ENCODE measurements at places on chromosomes 6 and 20.

GRCh38 chr6:164150232-164150631 is 735.7 kb downstream of the QKI start:
- no peak for DNase-seq

DNA sequence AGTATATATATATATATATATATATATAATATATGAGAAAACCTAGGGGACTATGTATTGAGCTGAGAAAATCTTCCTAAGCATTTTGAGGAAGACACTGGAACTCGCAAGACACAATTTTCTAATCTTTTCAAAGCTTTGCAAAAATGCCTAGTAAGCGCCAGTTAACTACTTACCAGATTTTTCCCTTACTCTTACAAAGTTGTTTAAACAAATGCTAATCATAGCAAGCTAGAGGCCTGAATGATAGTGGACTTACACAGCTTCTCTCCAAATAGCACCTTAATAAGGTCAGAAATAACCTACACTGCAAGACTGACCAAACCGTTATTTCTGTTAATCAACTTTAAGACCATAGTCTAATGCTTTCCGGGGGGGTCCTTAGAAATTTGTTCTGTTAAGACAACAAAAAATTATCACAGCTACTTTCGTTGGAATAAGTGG is 56.1 kb upstream of the HFE start:
- no peak for DNase-seq

- DNase-seq, result no peak
These were observed 51.0 kb upstream of the SUPT3H start for GRCh38 chr6:45428727-45429126.

DNA sequence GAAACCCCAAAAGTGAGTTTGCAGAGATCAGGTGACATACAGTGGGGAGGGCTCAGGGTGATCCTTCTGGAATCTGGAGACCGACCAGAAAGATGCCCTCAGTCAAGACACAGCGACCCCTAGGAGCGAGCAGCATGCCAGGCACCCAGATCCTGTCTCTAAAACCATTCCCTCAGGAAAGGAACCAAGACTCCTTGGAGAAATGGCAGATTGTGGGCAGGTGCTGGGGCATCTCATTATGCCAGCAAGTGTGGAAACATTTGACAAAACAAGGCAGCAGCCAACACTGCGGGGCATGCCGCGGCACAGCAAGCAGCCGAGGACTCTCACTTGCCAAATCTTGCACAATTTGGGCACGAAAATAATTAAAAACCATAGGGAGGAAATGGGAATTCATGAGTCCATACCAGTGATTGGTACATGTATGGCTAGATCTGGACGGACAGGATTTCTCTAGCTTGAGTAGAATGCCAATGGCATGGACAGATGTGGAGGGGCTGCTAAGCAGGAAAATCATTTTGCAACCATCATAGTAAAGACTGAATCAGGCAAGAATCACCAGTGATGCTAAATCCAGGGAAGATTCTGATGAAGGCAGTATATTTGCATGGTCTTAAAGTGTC is 76.9 kb downstream of the GINS1 start:
- no peak for DNase-seq

DNA sequence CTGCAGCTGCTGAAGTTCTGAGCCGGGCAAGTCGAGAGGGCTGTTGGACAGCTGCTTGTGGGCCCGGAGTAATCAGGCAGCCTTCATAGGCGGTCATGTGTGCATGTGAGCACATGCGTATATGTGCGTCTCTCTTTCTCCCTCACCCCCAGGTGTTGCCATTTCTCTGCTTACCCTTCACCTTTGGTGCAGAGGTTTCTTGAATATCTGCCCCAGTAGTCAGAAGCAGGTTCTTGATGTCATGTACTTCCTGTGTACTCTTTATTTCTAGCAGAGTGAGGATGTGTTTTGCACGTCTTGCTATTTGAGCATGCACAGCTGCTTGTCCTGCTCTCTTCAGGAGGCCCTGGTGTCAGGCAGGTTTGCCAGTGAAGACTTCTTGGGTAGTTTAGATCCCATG is 21.2 kb upstream of the MAPK13 start:
- DNase-seq, result no peak

DNA sequence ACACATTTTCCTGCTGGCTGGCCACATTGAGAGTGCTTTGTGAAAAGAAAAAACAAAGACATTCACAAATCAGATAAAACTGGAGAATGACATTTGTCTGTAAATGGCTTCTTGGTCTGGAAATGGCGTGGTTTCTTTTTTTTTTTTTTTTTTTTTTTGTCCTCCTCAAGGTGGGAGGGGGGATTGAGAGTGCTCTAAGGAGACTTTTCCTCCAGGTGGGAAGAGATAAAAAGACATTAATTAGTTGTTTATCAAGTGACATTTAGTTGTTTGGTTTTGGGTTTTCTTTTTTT is 40.4 kb downstream of the GNAS start:
- no peak for DNase-seq

DNA sequence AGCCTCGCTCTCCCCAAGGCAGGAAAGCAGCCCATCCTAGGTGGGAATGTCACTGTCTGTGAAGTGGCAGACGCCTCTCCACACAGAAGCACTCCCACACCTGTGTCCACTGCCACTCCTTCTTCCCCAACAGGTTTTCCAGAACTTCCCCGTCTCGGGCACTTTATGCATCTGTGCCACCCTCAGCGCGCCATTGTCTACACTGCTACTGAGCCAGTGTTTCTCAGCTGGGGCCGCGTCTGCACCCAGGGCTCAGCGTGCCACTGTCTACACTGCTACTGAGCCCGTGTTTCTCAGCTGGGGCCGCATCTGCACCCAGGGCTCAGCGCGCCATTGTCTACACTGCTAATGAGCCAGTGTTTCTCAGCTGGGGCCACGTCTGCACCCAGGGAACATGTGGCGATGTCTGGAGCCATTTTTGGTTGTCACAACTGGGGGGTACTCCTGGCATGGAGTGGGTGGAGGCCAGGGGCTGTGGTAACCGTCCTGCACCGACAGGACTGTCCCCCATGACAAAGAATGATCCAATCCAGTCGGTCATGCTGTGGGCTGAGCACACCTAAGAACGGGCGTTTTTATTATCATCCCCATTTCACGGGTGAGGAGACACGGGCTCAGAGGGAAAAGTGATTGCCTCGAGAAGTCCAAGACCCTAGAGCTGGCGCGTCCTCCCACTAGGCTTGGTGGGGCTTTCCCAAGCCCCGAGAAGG is 41.7 kb upstream of the ZBP1 start:
- DNase-seq, result no peak

DNA sequence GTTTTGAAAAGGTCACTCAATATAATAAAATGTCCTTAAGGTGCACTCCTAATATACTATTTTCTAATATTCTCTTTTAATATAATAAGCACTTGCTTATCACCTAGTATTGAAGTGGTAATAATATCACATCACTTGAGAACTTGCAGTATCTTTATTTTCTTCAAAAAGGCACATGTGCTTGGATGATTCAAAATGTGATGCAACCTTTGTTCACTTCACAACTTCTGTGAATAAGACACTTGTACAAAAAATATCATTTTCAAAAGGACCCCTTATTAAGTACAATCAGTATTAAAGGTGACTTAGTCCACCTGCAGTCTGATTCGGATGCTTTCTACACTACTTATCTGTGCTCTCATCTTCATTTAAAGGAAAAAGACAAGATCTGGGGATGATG is 3.4 kb downstream of the PRELID3B start:
- DNase-seq, result no peak

GRCh38 chr20:57693670-57694329 is 16.0 kb downstream of the PMEPA1 start:
- no peak for DNase-seq

GRCh38 chr6:168226902-168227318 is 92.7 kb downstream of the DACT2 start:
- no peak for DNase-seq

- DNase-seq, result peak; percentile 34
These were observed 17.9 kb upstream of the PRDM13 start for GRCh38 chr6:99588618-99589289.

DNA sequence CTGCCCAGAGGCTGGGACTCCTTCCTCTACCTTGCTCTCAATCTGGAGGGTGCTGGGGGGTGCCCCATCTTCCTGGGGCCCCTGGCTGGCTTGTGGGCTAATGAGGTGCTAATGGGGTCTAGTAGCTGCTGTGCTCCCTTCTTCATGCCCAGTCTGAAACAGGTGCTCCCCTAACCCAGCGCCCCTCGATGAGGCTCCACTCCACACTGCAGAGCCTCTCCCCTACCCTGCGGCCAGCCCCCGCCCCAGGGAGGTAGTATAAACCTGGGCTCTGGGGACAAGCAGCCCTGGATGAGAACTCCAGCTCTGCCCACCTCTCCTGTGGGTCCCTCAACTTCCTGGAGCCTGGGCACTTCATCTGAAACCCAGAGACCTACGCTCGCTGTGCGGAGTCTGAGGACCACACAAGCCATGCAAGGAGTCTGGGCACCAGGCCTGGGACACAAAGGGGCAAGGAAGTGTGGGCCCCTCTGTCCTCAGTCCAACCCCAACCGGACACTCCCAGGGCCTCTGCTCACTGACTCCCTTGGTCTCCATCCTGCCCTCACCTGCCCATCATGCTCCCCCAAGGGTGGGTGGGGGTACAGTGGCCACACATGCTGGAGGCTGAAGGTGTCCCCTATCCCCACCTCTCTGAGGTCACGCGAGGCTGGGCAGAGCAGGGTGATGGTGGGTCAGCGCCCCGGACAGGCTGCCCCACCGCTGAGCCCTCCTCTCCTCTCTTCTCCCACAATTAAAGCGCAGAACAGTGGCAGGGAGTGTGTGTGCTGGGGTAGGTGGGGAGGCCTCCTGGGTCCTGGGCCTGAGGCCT is 6.1 kb downstream of the RPL10A start:
- no peak for DNase-seq

- DNase-seq, result no peak
These were observed 17.4 kb downstream of the COL20A1 start for GRCh38 chr20:63310265-63310991.

DNA sequence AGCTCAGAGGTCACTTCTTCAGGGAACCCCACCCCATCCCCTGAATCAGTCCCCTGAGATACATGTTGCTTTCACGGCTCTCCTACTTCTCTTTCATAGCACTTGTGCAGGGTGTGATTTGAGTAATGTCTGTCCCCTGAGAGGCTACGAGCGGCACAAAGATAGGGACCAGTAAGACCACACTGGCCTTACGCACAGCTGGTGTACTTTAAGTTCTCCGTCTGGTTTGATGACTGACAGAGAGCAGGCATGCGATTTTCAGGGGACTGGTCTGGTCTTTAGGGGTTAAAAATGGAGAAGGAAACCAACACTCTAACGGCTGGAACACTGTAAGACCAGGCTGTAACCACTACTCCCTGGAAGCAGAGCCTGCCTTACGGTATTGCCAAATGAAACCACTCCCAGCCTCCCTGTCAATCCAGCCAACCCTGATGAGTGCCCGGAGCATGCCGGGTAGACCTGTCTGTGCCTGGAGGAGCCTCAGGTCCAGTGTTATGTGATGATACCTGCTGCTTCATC is 47.1 kb downstream of the ELMO2 start:
- no peak for DNase-seq

DNA sequence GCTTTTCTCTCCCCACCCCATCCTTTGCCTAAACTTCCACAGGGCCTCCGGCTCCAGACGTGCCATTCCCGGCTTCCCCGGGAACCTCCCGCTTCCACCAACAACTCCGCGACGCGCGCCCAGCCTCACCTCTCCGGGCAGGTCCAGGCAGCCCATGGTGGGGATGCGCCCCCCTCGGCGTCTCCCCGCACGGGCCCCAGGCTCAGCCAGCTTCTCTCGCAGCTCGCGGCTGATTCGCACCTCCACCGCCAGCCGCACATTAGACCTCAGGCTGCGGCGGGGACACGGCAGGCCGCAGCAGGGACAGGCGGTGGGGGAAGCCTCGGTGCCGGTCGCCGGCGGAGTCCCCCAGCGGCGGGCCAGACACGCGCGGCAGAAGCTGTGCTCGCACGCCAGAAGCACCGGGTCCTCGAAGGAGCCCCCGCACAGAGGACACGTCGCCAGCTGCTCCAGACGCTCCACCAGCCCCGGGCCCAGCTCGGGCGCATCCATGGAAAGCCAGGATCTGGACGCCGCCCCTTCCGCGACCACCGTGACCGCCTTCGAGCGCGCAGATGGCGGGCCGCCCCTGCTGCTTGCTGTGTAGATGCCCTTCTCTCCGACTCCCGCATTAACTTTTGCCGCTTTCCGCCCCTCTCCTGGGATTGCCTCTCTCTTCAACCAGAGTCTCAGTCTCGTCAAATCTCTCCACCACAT is at the start of gene RNF39:
RNF39 (minus strand) TSS at position 676 of the 696 bp plus-strand sequence; CDS start at position 492, 184 bp downstream.
- no peak for DNase-seq

GRCh38 chr6:1481286-1481685 is 91.9 kb downstream of the FOXF2 start:
- no peak for DNase-seq

DNA sequence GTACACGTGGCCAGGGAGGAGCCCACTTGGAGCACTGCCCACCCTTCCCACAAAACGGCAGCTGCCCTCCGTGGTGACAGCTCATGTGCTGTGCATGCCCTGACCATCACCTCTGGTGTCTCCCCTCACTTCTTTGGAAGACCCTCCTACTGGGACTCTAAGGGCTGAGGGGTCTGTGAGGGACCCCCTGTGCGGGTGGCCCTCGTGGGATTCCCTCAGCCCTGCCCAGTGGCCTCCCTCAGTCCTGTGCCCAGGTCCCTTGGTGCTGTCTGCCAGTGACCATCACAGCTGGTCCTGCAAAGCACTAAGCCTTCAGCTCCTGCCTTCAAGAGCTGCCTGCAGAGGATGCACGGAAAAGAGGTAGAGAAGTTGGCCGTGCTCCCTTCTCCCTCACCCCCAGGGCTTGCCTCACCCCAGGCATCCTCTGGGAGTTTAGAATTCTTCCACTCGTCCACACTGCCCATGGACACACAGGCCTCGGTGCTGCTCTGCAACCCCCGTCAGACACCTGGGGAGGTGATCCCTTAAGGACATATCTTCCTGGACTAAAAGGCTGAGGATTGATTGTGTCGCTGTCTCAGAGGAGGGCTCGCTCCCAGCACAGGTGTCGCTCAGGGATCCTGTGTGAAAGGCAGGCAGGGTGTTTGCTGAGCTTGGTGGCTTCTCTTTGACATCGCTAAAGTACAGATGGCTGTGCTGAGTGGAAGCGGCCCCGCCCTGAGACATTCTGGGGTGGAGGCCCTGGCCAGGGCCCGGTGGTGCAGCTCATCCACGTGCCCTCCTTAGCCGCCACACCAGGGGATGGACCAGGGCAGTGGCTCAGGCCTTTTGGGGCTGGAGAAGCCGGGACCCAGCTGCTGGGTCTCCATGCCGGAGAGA is 119.5 kb upstream of the FRMD1 start:
- DNase-seq, result no peak

DNA sequence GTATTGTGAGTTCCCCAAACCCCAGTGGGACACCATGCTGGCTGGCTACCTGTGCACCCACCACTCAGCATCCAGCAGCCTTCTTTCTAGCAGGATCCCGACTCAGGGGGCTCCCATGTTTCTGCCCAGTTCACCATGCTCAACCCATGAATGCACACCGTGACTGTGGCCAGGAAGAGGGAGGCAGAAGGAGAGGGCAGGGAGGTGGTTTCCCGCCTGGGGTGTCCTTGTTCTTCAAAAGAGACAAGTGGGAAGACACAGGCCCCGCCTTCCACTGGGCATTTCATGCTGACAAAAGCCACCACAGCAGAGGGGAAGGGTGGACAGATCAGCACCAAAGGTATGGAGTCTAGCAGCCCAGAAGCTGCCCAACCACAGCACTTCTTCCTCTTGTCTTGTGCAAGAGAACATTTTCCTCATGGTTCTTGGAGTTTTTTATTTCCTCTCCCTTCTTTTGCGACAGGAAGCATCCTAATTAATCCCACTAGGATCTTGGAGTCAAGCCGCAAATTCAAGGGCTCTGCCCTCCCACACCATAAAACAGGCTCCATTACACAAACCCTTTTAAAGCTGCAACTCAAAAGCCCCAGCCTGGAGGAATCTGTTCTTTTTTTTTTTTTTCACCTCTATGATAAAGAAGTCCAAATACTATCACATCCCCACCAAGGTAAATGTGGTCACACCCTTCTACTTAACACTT is 13.5 kb upstream of the ANKRD60 start:
- DNase-seq, result no peak

- DNase-seq, result no peak
These were observed 75.9 kb downstream of the PREX1 start for GRCh38 chr20:48751871-48752270.

Data from NCI-H524 treated with DMSO at 0.1 percent for 48 hours (cell line).